ENCODE measurements at places on chromosomes 16 and 17.

DNA sequence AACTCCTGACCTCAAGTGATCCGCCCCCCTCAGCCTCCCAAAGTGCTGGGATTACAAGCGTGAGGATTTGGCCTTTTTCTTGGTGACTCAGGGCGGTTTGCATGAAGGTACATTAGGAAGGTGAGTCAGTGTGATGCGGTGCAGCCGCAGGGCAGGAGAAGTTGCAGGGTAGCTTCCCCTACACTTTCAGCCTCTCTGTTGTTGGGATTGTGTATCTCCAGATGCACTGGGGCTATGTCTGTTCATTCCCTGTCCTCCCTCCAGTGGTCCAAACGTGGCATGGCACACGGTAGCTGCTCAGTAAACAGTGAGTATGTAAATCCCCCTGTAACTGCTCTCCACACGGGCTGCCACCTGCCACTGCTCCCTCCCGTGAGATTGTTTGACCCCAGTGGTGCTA, 109.1 kb upstream of the CDC42EP4 start:
- DNase-seq: no peak

DNA sequence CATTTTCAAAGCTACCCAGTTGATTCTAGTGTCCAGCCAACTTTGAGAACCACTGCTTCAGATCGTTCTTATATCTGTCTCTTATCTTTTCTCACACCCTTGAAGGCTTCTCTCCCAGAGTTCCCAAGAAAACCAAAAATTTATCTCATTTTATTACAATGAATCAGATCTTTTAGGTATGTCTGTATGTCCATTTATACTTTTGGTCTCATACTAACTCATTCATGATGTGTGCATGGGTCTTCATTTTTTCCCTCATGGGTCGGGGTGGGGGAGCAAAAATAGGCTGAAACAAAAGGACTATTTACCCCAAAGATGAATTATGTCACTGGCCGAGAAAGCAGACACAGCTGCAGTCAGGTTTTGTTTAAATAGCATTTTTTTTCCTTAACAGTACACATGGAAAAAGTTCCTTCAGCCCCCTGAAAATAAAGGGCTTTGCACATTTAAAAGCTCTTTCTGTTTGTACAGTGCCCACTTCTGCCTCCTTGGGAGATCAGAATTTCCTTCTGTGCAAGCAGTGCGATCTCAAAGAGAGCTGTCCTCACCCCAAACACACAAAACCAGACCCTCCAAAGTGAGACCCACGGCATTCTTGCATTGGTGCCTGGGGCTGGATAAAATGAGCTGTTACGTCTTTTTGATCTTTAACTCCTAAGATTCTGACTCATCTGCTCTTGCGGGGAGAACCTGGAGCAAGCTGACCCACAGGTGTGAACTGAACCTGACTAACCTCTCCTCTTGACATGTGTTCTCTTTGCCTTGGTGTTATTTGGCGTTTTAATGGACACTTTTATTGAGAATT, 251.2 kb upstream of the ELAC2 start:
- no peak for DNase-seq

DNA sequence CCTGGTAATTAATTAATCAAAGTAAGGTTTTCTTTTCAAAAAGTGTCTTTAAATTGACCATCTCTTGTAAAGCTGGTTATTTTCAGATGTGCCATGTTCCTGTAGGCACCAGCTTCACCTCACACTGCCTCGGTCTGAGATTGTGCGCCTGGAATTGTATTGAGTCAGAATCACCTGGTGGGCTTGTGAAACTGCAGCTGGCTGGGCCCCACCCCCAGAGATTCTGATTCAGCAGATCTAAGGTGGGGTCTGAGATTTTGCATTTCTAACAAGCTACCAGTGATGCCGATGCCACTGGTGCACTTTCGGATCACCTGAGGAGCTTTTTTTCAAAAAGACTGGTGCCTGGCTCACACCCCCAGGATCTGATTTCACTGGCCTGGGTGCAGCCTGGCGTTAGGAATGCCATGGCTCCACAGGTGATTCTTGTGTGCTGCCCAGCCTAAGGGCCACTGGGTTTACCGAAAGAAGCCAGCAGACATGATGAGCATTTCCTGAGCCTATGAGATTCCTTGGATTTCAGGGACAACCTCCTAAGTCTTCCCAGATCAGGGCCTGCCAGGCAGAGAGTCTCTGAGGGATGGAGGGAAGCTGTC, 59.2 kb upstream of the TOB1 start:
- DNase-seq: no peak

GRCh38 chr17:12990041-12990808, 27.6 kb downstream of the ELAC2 start:
- no peak for DNase-seq

- DNase-seq: peak; percentile 78
Observed at GRCh38 chr16:50245417-50246298, 20.7 kb upstream of the ADCY7 start.

- DNase-seq: no peak
Observed at GRCh38 chr16:56607109-56607618, 1.2 kb upstream of the MT2A start.

DNA sequence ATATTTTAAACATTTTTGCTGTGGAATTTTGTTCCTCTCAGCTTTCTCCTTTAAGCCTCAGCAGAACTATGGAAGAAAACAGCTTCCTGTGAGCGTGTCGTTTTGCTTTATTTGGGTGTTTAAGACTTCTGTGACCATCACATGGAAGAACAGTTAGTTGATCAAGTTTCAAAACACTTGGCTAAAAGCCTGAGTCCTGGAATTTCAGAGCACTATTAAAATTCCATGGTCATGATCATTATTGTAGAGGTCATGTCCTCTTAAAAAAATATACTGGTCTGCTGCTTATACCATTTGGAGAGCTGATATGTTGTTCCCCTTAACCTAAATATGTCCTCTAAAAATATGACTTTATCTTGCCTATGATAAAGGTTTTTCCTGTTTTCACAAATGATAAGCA, 12.6 kb upstream of the CDR2 start:
- no peak for DNase-seq

DNA sequence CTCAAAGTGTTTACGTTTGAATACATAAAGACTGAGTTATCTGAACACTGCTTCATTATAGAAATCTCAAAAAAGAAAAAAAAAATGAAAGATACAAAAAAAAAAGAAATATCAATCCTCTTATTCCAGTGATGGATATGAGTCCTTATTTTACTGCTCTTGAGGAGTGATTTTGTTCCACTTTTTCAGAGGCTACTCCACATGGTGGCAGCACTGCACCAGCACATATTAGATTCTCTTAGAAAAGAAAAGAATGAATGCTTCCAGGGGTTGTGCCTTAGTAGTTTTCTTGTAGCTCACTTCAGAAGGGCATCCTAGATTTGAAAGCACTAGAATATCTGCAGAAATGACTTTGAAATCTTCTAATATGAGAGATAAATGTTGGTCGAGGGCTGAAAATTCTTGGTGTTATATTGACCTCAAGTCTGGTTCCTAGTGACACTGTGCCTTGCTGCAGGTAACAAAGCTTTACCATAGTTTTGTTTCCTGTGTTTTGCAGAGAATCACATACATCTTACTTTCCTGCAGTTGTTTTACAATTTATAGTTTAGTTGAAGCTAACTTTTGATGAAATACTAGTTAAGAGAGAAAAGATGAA, 25.9 kb downstream of the AP2B1 start:
- peak; percentile 9 for DNase-seq

- DNase-seq: no peak
Observed at GRCh38 chr17:63621229-63621683, 961 bp upstream of the MAP3K3 start.

DNA sequence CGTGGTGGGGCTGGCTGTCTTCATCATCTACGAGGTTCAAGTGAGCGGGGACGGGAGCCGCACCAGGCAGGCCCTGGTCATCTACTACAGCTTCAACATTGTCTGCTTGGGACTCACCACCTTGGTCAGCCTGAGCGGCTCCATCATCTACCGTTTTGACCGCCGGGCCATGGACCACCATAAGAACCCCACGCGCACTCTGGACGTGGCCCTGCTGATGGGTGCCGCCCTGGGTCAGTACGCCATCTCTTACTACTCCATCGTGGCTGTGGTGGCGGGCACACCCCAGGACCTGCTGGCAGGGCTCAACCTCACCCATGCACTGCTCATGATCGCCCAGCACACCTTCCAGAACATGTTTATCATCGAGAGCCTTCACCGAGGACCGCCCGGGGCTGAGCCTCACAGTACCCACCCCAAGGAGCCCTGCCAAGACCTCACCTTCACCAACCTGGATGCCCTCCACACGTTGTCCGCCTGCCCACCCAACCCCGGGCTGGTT, 5.1 kb upstream of the OTOP3 start:
- no peak for DNase-seq

DNA sequence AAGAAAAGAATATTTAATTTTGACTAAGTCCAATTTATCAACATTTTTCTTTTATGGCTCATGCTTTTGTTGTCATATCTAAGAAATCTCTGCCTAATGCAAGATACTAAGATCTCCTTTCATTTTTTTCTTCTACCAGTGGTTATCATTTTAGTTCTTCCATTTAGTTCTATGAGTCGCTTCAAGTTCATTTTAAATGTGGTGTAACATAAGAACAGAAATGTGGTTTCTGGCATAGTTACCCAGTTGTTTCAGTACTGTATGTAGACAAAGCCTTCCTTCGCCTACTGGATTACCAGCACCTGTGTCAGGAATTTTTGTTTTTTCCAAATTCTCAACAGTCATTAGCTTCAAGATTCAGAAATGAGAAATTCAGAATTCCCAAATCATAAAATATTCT, 175.7 kb downstream of the PARN start:
- DNase-seq: no peak

GRCh38 chr16:83932955-83933673, 19.9 kb upstream of the OSGIN1 start:
- no peak for DNase-seq

Measured in activated T-cell treated with anti-CD3 and anti-CD28 coated beads, Interleukin-2, amount 50 U/mL, for 72 hours (primary cell).